ENCODE measurements at places on chromosomes 6 and 20.

DNA sequence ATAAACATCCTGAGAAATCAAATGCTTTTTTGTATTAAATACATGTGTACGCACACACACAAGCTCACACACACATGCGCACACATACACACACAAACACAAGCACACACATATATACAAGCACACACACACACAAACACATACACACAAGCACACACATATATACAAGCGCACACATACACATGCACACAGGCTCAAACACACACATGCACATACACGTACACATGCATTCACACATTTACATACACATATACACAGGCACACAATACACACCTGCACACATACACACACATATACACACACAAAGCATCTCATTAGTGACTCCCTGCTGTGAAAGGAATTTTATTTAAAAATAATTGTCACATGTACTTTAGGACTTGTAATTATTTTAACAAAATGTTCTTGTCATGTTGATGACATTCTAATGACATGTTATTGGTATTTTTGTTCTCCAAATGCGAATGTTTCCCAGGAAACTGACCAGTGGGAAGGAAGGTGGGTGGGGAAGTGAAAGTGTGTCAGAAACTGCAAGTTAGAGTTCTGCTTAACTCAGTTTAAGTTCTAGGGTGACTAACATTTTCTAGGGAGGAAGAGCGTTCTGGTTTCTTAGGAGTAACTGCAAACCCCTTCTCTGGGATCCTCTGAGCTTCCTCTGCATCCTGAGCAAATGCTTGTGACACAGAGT lies 113.9 kb upstream of the ZNF217 start:
- peak; percentile 24 for DNase-seq

GRCh38 chr6:125310994-125311649 lies 9.4 kb upstream of the HDDC2 start:
- peak; percentile 42 for DNase-seq

DNA sequence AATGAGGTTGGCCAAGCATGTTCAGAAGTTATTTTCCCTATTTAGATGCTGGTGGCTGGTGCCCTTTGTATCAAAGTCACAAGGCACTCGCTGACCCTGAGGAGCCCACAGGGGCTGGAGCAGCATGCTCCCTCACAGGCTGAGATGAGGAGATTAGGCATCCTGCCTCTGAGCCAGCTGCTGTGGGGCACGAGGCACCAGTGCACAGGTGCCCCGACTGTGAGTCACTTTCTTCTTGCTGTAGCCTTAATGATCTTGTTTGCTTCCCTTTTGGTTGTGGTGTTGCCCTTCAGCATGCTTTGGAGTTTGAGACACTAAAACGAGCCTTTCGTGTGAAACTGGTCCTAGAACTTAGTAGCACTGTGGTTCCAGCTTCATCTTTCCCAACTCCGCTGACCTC lies 4.3 kb downstream of the PSMG4 start:
- DNase-seq: no peak

- DNase-seq: no peak
Measured at GRCh38 chr6:28208111-28208659, 16.9 kb upstream of the ZSCAN9 start.

- no peak for DNase-seq
Measured at GRCh38 chr6:125519367-125519766, 217.6 kb upstream of the HDDC2 start.

DNA sequence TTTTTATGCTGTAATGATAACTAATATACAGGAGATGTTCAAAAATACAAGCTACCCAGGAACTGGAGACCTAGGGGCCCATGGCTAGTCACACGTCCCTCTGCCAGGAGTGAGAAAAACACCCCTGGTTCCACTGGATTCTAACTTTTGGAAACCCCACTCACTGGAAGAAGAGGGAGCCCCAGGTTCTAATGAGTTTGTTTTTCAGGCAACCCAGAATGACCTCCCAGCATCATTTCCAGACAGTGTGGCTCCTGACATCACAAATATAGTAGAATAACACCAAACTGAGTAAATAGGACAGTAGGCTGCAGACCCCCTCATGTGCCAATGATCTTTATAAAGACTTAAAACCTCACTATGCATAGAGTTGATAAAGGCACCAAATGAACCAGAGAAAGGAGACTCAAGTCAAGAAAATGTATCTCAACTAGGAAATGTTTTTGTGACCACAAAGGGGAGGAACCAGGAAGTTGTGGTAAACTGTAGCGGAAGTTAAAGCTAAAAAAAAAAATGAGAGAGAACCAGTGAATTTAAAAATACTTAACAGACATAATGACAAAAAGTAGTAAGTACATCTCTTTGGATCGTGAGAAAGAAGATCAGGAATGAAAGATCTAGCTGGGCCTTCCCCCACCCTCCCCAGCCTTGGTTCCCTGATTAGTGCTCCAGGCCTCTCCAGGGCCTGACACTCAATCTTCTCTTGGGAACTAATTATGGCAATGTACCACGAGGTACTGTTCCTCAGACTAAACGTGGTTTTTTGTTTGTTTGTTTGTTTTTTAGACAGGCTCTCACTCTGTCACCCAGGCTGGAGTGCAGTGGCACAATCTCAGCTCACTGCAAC lies 19.8 kb downstream of the HLA-E start:
- no peak for DNase-seq

DNA sequence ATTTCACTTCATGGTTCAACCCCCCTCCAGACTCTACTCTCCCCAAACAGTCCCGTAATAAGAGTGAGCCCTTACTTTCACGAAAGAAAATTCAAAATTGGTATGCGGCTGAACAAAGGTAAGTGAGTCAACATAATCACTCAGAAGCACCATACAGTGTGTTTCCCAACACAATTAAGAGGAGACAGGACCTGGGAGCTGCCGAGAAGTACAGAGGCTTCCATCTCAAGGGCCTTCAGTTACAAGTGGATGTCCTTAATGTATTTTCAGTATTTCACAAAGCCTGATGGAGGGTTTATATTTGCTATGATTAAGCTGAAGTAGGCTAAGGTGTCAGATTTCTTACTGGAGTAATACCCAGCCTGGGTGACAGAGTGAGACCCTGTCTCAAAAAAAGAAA lies 51.1 kb downstream of the MYO6 start:
- DNase-seq: no peak

DNA sequence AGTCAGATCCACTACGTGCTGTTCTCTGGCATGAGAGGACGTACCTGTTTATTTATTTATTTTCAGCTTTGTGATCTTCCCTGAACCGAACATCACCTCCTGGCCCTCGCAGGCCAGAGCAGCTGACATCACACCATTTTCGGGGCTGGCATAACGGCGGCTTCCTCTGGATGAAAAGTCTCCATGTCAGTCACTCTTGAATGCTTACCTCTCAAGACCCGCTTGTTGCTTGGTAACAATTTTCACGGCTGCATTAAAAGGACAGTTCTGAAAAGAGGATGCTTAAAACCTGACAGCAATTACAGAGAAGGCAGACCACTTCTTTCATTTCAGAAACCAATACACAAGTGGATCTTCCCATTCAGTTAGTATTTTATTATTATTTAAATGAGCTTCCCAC lies 159.8 kb upstream of the CDH4 start:
- DNase-seq: no peak

DNA sequence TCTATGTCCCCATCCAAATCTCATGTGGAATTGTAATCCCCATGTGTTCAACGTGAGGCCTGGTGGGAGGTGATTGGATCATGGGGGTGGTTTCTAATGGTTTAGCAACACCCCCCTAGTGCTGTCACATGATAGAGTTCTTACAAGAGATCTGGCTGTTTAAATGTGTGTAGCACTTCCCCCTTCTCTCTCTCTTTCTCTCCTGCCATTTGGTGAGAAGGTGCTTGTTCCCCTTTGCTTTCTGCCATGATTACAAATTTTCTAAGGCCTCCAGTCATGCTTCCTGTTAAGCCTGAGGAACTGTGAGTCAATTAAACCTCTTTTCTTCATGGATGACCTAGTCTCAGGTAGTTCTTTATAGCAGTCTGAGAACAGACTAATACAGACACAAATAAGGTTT lies 165.4 kb downstream of the OGFRL1 start:
- DNase-seq: no peak

DNA sequence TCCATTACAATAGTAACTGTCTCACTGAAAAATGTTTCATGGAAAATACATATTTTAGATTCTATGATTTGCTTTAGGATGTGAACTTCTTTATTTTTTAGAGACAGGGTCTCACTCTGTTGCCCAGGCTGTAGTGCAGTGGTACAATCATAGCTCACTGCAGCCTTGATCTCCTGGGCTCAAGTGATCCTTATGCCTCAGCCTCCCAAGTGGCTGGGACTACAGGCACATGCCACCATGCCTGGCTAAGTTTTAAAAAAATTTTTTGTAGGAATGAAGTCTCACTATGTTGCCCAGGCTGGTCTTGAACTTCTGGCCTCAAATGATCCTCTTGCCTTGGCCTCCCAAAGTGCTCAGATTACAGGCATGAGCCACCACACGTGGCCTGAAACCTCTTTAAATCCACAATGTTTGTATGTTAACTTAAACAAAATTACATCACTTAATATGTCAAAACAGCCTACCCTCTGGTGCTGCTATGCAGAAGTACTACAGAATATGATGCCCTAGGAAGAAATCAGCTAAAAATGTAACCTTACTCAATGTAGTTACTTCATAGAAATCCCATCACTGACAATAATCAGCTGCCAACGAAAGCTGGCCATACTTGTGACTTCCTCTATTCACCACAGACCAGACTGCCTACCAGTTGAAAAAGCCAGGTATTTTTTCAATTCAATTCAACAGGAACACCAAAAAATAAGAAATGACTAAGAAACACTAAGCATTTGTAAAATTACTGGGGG lies 17.6 kb downstream of the EEF1A1 start:
- no peak for DNase-seq

GRCh38 chr6:42532038-42532669 lies 31.7 kb upstream of the UBR2 start:
- peak; percentile 46 for DNase-seq

- peak; percentile 58 for DNase-seq
Measured at GRCh38 chr6:149846321-149846720, 17.8 kb downstream of the LRP11 start.

- DNase-seq: peak; percentile 30
Measured at GRCh38 chr6:111230351-111231089, 143.2 kb downstream of the SLC16A10 start.

DNA sequence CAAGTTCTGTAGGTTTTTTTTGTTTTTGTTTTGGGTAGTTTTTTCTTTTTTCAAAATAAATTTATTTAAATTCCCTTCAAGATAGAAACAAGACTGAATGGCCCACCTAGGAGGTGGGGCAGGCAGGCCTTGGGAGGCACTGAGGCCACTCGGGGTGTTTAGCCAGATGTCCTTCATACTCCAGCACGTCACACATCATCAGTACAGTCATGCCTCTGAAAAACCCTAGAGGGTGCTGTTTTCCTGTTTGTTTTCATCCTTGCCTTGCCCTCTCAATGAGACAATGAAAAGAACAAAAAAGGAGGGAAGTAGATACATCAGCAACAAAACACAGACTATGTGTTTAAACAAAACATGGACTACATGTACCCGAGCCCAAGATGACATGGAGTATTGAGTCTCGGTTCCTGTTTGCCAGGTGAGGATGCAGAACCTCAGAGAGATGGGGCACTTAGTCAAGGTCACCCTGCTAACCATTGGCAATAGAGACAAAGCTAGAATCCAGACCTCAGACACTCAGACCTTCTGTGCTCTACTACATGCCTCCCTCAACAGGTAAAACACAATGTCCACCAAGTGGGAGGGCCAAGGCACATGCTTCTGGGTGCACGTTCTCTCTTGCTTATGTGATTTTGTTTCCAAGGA lies 26.8 kb upstream of the CLIC5 start:
- peak; percentile 25 for DNase-seq

- DNase-seq: no peak
Measured at GRCh38 chr20:63079971-63080370, 73.2 kb upstream of the BHLHE23 start.

- DNase-seq: no peak
Measured at GRCh38 chr6:163761481-163761880, 347.0 kb downstream of the QKI start.

DNA sequence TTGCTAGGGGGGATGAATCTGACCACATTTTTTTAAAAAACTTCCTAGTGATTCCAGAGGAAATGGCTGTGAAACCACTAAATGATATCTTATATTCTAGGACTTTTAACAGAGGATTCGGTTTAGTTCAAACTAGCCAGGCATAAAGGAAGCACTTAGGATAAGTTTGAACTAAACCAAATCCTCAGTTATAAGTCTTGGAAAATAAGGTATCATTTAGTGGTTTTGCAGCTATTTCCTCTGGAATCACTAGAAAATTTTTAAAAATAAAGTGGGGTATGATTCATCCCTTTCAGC lies 327.9 kb upstream of the QKI start:
- no peak for DNase-seq

DNA sequence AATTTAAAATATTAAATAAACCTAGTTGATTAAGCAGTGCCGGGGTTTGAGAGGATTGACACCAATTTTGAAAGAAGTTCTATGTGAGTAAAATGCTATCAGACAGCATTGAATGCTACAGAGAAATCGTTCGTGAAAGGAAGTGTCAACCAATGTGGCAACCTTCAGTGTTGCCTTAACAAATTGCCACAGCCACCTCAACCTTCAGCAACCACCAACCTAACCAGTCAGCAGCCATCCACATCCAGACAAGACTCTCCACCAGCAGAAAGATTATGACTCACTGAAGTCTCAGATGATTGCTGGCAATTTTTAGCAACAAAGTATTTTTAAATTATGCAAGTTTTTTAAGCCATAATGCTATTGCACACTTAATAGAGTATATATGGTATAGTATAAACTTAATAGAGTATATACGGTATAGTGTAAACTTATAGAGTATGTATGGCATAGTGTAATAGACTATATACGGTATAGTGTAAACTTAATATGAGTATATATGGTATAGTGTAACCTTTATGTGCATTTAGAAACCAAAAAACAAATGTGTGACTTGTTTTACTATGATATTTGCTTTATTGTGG lies 65.3 kb upstream of the ID4 start:
- peak; percentile 13 for DNase-seq

All from AG08396 (cell line).